ENCODE measurements at places on chromosomes 6 and 20. TPM values are rescaled to one million over a fixed set of nuclear protein-coding genes. Genes with fewer than 3 reads are reported as not detected.

DNA sequence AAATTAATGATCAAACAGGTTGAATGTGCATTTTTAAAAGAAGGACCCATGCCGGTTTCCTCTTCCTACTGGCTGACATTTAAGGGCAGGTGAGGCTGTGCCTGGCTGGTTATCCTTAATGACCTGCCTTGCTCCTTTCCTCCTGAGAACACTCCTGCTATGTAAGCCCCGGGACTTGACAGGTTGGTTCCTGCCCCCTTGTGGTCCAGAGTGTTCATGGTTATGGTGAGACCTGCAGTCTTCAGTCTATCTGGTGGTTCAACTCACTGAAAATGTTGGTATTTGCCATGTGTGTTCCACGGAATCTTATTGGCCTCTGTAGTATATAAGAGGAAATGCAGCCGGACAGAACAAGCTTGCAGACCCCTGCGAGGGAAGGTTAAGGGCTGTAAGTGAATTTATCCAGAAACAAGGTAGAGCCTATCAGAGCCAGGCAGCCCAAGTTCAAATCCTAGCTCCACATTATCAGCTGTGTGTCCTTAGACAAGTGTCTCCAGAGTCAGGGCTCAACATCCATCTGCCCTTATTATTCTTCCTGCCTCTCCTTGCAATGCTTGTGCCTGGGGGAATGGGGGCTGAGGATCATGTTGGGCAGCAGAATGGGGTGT, 5.2 kb upstream of the BPIFA3 start:
- no peak for DNase-seq

DNA sequence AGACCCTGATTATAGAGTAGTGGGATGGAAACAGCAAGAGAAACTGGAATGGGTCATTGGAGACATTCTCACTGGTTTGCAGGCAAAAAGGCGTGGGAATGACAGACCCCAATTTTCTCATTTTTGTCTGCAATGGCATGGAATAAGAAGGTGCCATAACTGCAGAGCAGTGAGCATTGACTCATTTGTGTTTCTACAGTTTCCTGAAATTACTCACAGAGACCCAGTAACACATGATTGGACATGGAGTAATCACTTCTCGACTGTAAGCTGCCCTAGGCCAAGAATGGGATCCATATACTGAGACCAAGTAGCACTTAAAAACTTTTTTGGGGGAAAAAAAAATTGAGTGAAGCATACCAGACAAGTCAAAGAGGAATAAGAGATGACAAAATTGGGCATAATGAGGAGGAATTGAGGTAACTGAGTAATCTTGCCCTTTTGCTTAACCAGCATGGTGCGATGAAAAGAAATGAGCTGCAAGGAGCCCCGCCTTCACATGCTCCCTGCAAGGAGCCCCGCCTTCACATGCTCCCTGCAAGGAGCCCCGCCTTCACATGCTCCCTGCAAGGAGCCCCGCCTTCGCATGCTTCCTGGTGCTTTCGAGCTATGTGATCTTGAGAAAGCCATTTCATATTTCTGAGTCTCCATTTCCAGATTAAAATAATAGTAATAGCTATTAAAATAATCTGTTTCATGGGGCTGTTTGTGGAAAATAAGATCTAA, 44.1 kb downstream of the NHSL1 start:
- no peak for DNase-seq

DNA sequence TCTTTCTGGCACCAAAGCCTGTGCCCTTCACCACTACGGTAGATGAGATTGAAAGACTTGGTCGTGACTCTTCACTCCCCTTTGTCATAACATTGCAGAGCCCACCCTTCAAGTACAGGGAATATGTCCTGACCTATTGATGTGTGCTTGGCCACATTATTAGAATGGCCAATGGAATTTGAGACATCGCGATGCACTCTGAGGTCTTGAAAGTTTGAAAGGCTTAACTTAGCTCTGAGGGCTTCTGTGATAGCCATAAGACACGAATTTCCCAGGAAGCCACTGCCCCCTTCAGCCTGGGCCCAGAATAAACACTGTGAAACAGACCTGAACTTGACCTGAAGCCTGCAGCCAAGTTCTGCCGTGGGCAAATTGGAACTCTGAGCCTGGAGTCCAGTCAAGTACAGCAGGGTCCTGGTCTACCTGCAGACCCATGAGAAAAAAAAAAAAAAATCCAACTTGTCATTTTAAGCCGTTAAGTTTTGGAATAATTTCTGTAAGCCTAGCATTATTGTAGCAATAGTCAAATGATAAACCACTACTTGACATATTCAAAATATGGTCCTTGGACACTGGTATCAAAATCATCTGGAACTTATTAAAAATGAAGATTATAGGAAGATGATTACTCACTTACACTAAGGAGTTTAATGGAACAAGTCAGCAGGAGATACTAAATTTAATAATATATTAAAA, 36.9 kb upstream of the TRAF3IP2 start:
- no peak for DNase-seq

DNA sequence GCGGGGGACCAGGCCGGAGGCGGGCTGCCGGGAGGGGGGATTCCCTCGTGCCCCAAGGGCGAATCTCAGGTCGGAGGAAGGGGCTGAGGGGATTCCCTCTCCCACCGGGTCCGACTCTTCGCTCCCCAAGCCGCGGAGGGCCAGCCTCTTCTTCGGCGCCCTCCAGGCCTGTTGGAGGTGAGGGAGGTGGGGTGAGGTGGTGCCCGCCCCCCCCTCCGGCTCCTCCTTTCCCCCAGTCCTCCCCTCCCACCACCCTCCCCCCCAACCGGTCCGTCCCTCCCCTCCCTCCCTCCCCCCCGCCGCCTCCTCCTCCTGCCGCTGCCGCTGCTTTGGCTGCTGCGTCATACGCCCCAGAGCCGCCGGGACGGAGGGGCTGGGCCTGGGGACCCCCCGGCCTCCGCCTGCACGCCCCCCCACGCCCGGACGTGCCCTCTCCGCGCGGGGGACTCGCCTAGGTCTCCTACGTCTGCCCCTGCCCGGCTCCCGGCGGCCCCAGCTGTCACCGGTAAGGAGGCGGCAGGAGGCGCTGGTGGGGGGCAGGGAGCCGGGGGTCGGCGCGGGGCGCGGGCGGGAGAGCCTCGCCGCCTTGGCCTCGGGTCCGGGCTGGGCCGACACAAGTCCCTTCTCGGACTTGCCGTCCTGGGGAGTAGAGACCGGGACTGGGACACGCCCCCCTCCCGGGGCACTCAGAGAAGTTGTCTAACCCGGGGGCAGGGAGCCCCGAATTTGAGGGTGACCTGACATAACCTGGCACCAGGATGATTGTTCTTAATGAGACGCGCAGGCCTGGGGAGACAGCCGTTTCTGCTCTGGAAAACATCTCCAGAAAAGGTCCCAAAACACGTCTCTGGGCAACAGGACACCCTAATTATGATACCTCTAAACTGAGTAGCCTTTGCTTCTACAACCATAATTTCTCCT, at the start of gene PHF1:
Gene PHF1, plus strand, starts transcription at position 304 of the 921 bp plus-strand sequence. CDS start 1,250 bp downstream, outside the sequence.
- DNase-seq = no peak

Gene VWA7
- 0.40 TPM for total RNA-seq

GRCh38 chr6:149271348-149272340, 45.9 kb upstream of the TAB2 start:
- DNase-seq = no peak

GRCh38 chr20:60148885-60149284, 190.7 kb downstream of the CDH26 start:
- peak; percentile 57 for DNase-seq

DNA sequence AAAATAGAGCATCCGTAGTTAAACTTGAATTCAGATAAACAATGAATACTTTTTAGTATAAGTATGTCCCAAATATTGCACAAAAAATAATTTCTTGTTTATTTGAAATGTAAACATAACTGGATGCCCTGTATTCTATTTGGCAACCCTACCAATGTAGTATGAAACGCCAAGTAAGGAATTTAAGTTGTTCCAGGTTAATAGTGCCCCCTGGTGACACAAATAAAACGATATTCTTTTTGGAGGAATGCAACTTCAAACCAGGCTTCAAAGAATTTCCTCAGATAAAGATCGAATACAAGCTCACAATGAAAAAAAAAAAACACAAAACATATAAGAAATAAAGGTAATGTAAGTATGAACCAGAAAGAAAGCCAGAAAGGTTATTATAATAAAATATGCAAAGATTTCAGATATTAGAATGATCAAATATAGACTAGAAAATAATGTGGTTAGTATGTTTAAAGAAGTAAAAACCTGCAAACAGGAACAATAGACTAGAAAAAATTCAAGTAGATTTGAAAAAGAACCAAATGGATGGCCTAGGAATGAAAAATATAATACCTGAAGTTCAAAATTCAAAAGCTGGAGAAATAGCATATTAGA, 18.4 kb upstream of the AKAP7 start:
- no peak for DNase-seq

Gene PFDN4
- 72.4 TPM for total RNA-seq

- DNase-seq = no peak
Observed at GRCh38 chr6:135086414-135086764, 31.8 kb upstream of the HBS1L start.

GRCh38 chr6:149923327-149923986, 536 bp upstream of the RAET1G start:
- DNase-seq = no peak

GRCh38 chr20:7308163-7308562, 540.7 kb downstream of the BMP2 start:
- no peak for DNase-seq

- DNase-seq = no peak
Observed at GRCh38 chr6:102619585-102619984, 1226.1 kb downstream of the GRIK2 start.

- DNase-seq = no peak
Observed at GRCh38 chr6:52400313-52401041, 19.7 kb upstream of the EFHC1 start.

DNA sequence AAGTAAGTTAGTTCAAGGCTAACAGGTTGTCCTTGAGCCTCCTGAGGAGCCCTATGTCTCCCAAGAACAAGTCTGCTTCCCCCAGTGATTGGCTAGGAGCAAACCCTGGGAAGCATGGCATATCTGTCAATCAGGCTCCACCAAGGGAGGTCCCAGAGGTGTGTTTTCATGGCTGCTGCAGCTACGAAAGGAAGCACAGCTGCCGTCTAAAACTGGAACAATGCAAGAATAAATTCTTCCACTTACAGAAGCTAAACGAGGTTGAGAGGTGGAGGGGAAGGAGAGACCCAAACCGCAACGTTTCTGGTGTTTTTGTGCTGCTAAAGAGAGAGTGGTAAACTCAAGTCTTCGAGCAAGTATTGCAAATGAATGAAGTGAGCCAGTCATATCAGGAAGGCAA, 4.9 kb upstream of the PTGIS start:
- no peak for DNase-seq

- DNase-seq = no peak
Observed at GRCh38 chr6:169296170-169296569, 42.5 kb upstream of the THBS2 start.

DNA sequence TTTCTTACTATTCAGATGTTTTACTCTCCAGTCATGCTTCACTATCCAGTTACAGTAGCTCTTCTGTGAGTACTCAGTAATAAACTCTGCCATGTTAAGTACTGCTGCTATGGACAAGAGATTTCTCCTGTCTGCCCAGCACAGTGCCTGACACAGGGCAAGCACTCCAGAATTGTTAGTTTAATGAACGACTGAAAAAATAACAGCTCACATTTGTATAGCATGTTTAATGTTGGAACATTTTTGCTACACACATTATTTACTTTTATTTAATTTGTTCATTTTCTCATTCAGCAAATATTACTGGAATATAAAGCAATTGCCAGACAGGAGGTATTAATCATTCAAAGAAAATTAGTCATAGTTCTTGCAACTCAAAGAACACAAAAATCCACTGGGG, 142.6 kb upstream of the HMGN3 start:
- no peak for DNase-seq

- DNase-seq = no peak
Observed at GRCh38 chr6:64984948-64985347, 722.1 kb downstream of the EYS start.

GRCh38 chr6:288866-289265, 3.4 kb upstream of the DUSP22 start:
- DNase-seq = peak; percentile 42

Gene GSTA3
- not detected for total RNA-seq

DNA sequence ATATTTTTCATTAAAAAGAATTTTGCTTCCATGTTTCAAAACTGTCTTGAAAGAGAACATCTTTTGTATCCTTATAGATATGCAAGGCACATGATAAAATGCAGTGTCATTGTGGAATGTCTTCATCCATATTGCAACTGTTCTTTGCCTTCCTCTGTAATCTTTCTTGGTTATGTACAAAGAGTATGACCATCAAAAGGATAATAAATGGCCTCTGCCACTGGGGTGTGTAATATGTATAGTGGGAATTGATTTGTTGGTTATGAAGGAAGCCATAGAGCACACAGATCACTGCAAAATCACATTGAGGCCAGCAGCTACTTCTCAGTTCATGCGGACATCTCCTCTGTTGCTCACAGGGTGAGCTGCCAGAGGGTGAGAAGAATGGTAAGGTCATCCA, 703.5 kb downstream of the TFAP2A start:
- DNase-seq = no peak

- no peak for DNase-seq
Observed at GRCh38 chr20:53623454-53624211, 30.0 kb upstream of the ZNF217 start.

DNA sequence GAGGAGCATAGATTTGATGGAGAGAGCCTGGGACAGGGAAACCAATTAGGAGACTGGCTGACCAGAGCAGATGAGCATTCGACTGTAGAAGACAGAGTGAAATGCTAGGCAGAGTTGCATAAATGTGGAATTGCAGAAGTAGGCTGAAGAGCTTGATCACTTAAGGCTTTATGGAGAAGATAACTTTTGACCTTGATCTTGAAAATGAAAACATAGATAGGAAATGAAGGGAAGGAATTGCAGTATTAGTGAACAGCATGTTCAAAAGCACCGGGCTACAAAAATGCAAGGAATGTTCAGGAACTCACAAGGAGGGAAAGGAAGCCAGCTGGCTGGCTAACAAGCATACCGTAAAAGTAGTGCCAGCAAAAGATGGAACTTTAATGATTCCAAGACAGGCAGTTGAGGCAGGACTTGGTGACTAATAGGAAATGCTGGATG, 20.5 kb upstream of the LTV1 start:
- no peak for DNase-seq

Gene CYP21A2
- total RNA-seq = 2.3 TPM

Gene PRR18
- total RNA-seq = not detected

DNA sequence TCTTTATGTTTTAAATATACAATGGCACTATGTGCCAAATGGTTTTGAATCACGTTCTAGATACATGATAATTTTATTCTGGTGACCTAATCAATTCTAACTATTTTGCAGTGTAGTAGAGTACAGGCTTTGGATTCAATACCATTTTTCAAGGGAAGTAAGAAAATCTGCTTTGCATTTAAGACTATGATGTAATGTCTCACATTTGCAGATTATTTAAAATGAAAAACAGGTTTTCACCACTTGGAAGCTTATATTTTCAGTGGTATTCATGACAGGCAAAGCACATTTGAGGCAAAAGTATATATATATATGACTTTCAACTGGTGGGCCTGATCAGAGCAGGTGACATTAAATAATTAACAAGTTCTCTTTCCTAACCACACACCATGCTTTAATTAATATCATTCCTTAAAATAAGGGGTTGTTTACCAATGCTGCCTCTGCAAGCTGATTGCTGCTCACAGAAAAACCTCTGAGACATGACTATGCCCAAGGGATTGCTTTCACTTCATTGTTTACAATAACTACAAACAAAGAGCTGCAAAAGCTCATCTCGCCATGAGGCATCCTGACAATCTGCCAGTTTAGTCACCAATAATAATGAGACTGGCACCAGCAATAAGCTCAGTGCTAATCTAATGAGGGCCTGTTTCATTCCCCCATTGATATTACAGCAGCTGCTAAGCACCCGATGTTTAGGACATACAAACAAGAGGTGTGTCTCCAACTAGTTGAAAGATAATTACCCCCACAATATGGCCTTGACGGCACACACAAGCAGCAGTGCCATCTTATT, 1176.0 kb upstream of the GJE1 start:
- no peak for DNase-seq

Measured in esophagus muscularis mucosa (tissue), 4 donors.